ENCODE measurements at places on chromosomes 5 and 9.
A peak's percentile ranks its signal among the peaks of the same experiment; 100 is the strongest.

DNA sequence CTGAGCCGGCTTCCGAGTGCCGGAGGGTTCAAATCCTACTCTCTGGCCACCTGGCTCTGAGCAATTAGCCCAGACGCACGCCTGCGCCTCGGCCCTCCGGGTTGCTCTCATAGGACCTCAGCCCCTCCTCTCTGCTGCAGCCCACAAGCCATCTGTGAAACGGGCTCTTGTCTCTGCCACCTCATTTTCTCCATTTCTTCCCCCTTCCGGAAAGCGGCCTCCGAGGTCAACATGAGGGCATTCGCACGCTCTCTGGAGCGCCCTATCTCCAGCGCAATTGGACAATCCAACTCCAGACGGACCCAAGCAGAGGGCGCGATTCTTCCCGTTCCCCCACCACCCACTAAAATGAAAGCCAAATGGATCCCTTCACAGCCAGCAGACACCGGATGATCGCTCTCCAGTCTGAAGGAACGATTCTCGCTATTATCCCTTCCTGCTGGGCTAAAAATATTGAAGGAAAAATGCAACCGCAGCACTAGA, 41.5 kb downstream of the VAV2 start:
- DNase-seq: no peak

- DNase-seq: no peak
These were observed 19.4 kb downstream of the PSAT1 start for GRCh38 chr9:78316166-78316892.

DNA sequence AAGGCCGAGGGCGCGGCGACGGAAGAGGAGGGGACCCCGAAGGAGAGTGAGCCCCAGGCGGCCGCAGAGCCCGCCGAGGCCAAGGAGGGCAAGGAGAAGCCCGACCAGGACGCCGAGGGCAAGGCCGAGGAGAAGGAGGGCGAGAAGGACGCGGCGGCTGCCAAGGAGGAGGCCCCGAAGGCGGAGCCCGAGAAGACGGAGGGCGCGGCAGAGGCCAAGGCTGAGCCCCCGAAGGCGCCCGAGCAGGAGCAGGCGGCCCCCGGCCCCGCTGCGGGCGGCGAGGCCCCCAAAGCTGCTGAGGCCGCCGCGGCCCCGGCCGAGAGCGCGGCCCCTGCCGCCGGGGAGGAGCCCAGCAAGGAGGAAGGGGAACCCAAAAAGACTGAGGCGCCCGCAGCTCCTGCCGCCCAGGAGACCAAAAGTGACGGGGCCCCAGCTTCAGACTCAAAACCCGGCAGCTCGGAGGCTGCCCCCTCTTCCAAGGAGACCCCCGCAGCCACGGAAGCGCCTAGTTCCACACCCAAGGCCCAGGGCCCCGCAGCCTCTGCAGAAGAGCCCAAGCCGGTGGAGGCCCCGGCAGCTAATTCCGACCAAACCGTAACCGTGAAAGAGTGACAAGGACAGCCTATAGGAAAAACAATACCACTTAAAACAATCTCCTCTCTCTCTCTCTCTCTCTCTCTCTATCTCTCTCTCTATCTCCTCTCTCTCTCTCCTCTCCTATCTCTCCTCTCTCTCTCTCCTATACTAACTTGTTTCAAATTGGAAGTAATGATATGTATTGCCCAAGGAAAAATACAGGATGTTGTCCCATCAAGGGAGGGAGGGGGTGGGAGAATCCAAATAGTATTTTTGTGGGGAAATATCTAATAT, 58.1 kb downstream of the BASP1 start:
- DNase-seq: no peak

DNA sequence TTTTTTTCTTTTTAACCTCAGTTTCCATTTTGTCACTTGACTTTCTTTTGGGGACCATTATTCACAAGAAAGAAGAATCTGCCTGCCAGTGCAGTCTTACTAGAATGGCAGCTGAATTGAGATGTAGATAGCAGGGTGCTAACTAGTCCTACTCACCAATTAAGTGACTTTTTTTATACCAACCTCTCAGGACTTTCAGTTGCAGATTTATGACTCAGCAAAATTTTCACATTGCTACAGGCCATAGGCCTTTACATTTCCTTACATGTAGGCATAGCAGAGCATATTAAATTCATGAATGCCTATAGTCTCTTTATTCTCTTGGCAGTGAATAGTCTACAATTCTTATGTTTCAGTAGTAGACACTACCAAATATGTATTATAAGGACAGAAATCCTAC, 54.0 kb upstream of the FKTN start:
- no peak for DNase-seq

DNA sequence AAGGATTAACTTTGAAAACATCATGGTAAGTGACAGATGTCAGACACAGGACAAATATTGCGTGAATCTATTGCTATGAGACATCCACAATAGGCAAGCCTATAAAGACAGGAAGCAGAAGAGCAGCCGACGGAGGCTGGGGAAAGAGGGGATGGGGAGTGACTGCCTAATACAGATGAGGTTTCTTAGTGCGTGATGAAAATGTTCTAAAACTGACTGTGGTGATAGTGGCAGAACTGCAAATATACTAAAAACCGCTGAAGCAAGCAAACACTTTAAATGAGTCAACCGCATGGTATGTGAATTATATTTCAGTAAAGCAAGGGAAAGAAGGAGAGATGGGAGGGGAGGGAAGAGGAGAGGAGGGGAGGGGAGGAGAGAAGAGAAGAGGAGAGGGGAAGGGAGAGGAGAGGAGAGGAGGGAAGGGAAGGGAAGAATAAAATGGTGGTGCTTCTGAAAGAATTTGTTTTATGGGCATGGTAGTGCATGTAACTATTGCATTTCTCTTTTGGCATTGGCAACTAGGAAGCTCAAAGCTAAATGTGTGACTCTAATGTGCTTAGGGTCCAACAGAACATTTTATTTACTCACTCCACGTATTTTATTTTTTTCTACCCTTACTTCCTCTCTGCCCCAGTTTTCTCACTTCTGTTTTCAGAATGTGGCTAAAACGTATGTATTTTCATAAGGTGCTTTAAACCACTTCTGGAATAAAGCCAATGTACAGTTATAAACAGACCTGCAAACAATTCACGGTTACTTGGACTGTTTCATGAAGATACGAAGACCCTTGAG, 21.3 kb downstream of the AKNA start:
- no peak for DNase-seq

GRCh38 chr9:99820685-99821395, 845 bp upstream of the NR4A3 start:
- peak; percentile 64 for DNase-seq

DNA sequence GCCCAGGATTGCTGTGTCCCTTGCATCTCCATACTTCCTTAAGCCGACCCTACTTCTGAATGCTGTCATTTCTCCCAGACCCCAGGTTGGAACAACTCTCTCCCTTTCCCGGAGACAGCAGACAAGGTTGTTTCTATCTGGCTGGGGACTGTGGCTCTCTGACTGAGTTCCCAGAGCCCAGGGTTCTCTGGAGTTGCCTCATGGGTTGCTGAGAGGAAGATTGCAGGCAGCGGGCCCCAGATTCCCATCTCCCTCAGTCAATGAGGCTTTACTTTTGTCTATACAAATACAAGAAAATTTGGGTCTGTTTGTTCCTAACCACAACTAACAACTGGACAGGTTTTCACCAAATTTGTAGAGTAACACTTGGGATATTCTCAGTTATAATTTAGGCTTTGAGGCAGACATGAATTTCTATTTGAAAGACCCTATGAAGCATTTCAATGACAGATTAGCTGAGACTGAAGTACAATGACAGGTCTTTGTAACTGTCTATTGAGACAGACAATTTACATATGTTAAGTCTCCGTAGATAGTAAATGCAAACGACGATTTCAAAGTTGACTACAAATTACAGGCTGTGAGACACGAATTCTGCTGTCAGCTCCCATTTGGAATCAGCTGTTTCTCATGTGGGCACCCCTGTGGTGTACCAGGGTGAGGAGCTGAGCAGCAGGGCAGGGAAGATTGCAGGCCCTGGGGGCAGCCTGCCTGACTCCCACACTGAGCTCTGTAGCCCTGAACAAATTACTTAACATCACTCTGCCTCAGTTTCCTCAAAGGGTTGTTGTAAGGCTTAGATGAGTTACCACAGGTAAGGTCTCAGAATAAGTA, 107.5 kb downstream of the ATP10B start:
- DNase-seq: no peak

GRCh38 chr9:121297389-121297788, 29.4 kb downstream of the GSN start:
- no peak for DNase-seq

GRCh38 chr9:35852267-35852815, 17.9 kb downstream of the OR13J1 start:
- no peak for DNase-seq

DNA sequence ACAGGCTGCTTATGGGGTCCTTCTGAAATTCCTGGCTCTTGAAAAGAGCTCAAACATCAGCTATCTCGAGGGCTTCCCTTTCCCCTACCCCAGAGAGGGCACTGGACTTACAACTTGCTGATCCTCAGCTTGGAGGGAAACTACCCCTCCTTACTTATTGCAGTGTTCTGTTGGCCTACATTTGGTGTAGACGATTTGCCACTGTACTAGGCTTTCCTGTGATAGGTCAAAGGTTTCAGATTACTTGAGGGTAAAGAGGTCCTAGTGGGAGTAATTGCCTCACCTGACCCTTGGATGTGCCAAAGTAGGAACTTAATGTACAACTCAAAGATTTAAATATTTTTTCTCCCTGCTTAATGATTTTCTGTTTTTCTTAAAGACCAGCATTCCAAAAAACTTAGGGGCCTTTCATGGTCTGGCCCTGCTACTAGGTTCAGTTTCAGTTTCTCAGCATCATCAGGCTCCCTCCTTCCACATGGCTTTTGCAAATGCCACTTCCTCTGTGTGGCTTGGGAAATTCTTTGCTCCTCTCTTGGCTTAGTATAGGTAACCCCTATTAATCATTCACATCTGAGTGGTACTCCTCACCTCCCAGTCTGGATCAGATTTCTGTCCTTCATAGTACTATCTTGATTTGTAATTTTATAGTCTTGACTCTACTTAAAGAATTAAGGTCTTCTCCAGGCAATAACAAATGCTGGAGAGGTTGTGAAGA, 32.4 kb downstream of the CYSTM1 start:
- DNase-seq: no peak

DNA sequence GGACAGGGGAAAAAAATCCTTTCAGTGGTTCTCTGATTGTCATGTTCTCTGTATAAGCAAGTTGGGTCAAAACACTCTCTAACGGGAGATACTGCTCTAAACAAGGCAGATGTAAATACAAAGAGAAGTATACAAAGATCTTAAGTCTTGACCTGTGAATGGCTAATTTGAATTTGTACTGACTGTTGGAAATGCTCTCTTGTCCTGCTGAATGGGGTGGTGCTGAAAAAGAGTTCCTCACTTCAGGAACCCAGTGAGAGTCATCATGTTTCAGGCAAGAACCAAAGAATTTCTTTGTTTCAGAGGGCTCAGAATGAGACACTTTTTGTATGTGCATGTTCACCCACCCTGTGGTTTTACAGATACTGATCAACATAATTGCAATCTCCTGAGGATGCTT, 461.0 kb downstream of the NR2F1-AS1 start:
- no peak for DNase-seq

DNA sequence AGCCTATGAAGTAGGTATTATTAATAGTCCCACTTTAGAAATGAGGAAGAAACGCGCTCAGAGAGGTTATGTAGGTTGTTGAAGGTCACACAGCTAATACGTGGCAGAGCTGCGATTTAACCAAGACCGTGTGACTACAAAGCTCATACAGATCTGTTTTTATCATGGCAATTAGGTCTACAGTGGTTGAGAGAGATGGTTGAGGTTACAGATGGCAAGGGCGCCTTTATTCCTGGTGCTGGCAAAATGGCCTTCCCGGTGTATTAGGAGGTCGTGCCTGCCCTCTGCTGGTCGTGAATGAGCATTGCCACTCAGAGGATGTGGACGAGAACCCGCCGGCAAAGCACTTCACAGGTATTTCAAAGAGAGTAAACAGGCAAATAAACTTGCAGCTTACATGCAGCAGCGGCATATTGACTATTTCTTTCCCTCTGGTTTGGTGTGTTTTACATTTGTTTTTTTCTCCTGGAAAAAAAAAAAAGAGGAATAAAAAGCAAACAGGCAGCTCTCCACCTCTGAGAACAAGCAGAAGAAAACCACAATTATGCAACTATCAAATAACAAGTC, 65.3 kb upstream of the EGFLAM start:
- peak; percentile 60 for DNase-seq

- no peak for DNase-seq
These were observed 3.0 kb upstream of the LIFR start for GRCh38 chr5:38559428-38559827.

- no peak for DNase-seq
These were observed 14.0 kb downstream of the ARL14EPL start for GRCh38 chr5:116046261-116046660.

- no peak for DNase-seq
These were observed 102.5 kb upstream of the IFNK start for GRCh38 chr9:27421577-27421976.

- no peak for DNase-seq
These were observed 283.9 kb upstream of the RFX3 start for GRCh38 chr9:3809724-3810123.

DNA sequence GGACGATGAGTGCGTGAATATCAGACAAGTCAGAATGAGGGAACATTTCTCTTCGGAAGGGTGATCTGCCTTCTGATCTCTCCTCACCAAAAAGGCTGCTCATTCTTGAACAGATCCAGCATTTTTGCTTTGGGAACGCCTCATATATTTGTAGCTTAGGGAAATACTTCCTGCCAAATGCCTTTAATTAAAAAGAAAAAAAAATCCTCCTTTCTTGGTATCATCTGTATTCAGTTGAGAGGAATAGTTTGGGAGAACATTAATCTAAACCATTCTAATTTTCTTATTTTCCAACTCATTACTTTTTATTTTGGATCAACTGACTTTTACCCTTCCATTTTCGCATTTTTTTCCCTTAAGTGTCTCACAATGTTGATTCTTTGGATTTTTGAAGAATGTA, 163.4 kb downstream of the SNX18 start:
- no peak for DNase-seq

- DNase-seq: no peak
These were observed 213.6 kb downstream of the GDNF start for GRCh38 chr5:37626266-37626665.

DNA sequence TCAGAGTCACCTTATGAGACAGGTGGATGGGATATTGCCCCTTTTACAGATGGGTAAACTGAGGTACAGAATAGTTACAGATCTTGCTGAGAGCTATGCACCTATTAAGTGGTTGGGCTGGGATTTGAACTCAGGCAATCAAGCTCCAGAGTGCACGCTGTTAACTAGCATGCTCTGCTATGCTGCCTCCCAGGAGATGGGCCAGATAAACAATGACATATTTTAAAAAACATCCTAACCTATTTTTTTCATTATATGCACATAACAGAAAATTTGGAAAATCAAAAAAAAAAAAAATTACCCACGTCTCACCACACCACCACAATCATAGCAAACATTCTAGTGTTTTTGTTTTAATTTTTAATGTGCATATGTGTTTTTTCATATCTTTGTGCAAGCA, 123.4 kb upstream of the STC2 start:
- DNase-seq: no peak

DNA sequence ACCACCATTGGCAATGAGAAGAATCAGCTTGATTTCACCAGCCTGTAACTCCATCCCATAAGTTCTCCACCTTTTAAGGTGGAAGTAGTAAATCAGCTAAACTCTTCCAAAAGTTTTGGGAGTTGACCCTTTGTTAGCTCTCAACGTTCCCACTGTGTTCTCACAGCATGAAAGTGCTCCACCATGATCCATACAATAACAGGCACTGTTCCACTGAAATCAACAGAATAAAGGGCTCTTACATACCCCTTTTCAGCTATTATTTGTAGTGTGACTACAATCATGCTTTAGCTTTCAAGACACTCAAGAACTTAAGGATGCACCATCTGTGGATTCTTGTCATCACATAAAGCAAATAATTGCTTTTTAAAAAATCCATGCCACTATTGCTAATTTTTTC, 81.6 kb downstream of the PPP2R2B start:
- no peak for DNase-seq

GRCh38 chr5:30195036-30195435, 998.5 kb upstream of the CDH6 start:
- DNase-seq: no peak
